ENCODE measurements at places on chromosomes 1 and 21.

GRCh38 chr1:235056937-235057336 is 71.7 kb downstream of the TOMM20 start:
- DNase-seq, result no peak

DNA sequence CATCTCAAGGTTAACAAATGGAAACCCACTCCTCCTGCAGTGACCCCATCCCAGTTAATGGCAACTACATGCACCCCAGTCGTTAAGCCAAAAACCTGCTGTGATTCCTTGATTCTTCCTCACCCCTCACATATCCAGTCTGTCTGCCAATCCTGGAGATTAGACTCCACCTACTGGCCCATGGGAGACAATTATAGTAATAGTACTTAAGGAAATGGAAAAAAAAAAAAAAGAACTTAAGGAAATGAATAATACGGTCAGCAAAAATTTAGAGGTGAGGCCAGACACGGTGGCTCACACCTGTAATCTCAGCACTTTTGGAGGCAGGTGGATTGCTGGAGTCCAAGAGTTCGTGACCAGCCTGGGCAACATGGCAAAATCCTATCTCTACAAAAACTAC is 7.0 kb downstream of the NOL9 start:
- DNase-seq, result no peak

GRCh38 chr1:180503280-180503862 is 994 bp upstream of the ACBD6 start:
- DNase-seq, result no peak

- DNase-seq, result no peak
Observed at GRCh38 chr1:222140206-222140605, 398.3 kb upstream of the DUSP10 start.

Data from activated naive CD4-positive, alpha-beta T cell treated with anti-CD3 and anti-CD28 coated beads, Interleukin-2, amount 50 U/mL, for 16 hours (primary cell).